ENCODE measurements at places on chromosomes 11 and 22.

- no peak for DNase-seq
Measured at GRCh38 chr11:64864473-64865285, 13.7 kb downstream of the EHD1 start.

- DNase-seq, result no peak
Measured at GRCh38 chr11:33651990-33652389, 48.6 kb downstream of the C11orf91 start.

- DNase-seq, result no peak
Measured at GRCh38 chr22:37121887-37122591, 12.5 kb upstream of the TMPRSS6 start.

DNA sequence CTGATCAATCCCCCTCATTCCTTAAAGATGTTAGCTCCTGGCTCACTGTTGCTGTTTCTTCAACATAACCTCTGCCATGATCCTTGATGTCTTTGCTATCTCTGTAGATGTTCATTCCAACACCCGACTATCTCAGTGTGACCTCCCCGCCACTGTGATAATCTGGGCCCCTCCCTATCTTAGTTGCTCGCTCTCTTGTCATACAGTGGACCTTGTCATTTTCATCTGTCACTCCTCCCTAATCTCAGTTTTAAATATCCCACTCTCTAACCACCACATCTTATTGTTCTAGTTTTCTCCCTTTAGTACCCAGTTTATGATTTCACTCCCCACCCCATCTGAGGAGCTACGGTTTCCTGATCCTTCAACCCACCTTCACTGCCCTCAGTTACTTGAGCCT is 379.2 kb downstream of the SOX6 start:
- DNase-seq, result no peak

GRCh38 chr22:22955866-22956535 is 68.4 kb downstream of the IGLL5 start:
- DNase-seq, result peak; percentile 80

- DNase-seq, result no peak
Measured at GRCh38 chr11:6012035-6012668, 5.4 kb upstream of the OR56A4 start.

GRCh38 chr11:76788661-76789442 is 5.7 kb downstream of the TSKU start:
- DNase-seq, result no peak

All from cerebellar cortex (tissue), 1 donor.